Activated CD4-positive, alpha-beta T cell treated with anti-CD3 and anti-CD28 coated beads, Interleukin-2, Interleukin-4, amounts not matched to agents 100 ng/mL and 50 ng/mL, durations not matched to agents 16 hours and 8 hours (primary cell): ENCODE measurements at places on chromosomes 5 and 9.

DNA sequence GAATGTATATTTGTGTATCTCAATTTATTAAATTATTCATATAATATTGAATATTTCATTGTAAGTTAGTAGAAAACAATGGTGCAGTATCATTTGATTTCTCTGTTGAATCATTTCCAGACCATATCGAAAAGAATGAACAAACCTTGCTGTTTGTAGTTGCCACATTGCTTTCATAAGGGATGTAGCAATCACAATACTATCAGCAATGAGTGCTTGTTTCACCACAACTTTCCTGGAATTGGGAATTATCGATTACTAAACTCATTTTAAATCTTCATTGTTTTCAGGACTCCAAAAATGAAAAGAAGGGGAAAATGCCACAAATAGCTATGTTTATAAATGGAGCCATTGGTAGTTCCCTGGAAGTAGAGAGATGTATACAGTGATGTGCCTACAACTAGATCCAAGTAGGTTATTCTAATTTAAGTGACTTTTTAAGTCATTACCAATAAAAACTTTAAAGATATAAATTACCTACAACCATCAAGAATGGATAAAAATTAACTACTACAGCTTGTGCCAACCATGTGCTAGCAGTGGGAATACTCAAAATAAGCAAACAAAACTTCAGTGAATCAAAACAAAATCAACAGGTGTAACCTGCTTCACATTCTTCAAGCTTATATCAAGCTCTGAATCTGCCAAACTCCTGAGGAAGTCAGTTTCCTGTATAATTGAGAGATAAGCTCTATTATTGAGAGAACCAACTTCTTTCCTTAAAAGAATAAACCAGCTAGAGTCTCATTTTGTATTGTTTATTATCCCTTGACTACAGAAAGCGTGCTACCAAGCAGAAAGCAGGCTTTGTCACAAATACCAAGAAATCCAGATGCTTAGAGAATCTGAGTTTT lies 358.6 kb downstream of the ADGRV1 start:
- no peak for DNase-seq

DNA sequence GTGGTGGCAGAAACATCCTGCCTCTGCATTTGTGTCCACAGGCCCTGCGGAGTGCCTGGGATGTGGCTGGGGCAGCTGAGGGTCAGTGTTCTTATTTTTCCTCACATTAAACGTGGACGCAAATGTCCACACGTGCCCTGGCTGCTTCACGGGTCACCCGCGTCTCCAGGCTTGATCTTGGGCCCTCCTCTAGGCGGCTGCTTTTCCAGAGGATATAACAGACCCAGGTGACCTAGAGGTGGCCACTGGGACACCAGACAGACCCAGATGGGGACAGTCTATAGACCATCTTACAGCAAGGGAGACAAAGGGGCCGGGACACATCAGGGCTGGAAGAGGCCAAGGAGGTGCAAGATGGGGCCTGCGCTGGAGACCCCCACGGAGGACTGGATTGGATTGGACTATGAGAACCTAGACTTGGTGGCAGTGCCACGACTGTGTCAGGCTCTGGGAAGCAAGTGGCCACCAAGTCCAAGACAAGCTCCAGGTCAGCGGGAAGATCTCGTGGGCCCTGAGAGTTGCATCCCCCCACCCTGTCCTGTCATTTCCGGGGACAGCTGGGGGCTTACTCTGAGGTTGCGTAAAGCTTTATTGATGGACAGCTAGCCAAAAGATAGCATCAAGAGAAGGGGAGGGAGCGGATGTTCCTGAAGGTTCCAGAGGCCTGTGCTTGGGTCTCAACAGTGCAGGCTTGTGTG lies 6.9 kb downstream of the WNK2 start:
- DNase-seq, result no peak

- no peak for DNase-seq
Measured at GRCh38 chr5:67693956-67694809, 497.6 kb upstream of the CD180 start.

- no peak for DNase-seq
Measured at GRCh38 chr5:3704661-3705060, 109.0 kb downstream of the IRX1 start.
